ENCODE measurements at places on chromosomes 2 and 18. TPM values are rescaled to one million over a fixed set of nuclear protein-coding genes. Genes with fewer than 3 reads are reported as not detected.

Gene POTEC
- not detected for total RNA-seq

Gene PCARE
- not detected for total RNA-seq

Gene NEB
- not detected for total RNA-seq

Gene HOXD8
- total RNA-seq = 0.49 TPM

All from M059J (cell line).